ENCODE measurements at places on chromosomes 5 and 9.

DNA sequence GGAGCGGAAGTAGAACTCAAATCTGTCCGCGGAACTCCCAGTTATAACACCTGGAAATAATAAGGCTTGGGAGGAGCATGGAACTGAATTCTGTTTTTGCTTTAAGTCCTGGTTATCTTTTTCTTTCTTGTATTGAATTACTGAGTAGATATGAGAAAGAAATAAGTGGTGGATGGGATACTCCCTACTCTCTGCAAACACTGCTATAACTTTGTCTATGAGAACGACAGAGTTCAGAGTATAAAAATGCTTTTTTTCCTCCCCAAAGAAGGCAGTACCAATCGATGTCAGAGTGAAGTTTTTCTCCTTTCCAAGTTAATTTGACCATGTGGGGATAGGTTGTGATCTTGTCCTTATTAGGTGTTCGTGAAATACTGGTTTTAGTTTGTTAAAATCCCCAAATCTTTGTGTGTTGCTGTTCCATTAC lies 1.2 kb downstream of the RIC1 start:
- DNase-seq, result no peak

GRCh38 chr5:138620663-138621224 lies 45.5 kb upstream of the HSPA9 start:
- no peak for DNase-seq

- peak; percentile 42 for DNase-seq
Observed at GRCh38 chr5:36744773-36745589, 131.6 kb upstream of the NIPBL start.

DNA sequence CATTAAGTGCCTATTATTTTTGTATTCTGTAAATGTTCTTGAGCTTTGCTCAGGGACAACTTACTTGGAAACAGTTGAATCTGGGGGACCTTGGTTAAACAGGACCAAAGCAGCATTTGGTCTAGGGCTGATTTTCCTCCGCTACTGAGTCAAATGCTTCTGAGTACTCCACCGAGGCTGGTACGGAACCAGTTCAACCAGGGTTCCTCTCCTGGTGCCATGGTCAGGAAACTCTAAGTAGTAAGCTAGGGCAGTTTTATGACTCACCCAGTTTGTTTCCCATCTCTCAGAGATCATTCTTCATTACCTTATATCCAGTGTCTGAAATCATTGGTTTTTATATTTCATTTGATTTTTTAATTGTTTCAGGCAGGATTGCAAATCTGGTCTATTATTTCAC lies 111.9 kb upstream of the TNFAIP8 start:
- no peak for DNase-seq

DNA sequence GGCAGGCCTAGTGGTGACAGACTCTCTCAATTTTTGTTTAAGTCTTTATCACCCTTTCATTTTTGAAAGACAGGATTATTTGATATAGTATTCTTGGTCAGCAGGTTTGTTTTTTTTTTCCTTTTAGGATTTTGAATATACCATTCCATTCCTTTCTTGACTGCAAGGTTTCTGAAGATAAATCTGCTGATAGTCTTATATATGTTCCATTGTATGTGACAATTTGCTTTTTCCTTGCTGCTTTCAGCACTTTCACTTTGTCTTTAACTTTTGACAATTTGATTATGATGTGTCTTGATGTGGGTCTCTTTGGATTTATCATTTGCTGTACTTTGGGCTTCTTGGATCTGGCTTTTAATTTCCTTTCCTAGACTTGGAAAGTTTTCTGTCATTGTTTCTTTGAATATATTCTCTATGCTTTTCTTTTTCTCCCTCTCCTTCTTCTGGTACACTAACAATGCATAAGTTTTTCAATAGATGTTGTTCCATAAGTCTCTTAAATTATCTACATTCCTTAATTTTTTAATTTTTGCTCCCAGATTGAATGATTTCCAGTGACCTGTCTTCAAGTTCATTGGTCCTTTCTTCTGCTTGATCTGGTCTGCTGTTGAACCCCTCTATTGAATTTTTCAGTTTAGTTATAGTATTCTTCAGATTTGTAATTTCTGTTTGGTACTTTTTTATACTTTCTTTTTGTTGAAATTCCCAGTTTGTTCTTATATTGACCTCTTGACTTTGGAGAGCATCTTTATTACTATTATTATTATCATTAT lies 14.6 kb upstream of the FBXW2 start:
- DNase-seq, result no peak

- DNase-seq, result no peak
Observed at GRCh38 chr9:122126331-122127261, 33.0 kb downstream of the NDUFA8 start.

GRCh38 chr5:33726422-33727165 lies 165.2 kb downstream of the ADAMTS12 start:
- DNase-seq, result no peak

DNA sequence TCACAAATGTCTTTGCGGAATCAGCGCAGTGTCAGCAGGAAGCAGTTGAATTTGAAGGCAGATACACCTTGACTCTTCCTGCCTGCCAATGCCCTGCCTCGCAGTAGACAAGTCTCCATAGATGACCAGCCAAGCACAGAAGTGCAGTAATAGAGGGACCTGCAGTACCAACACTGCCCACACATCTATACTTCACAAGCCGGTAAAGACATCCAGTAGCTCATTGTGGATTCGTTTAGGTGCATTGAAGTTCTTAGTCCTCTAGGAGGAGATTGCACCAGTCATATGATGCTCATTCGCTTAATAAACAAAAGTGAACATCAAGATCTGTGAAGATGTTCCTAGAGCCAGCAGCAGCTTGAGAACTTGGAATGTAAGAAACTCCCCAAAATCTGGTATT lies 7.1 kb upstream of the IFNA2 start:
- DNase-seq, result peak; percentile 17

DNA sequence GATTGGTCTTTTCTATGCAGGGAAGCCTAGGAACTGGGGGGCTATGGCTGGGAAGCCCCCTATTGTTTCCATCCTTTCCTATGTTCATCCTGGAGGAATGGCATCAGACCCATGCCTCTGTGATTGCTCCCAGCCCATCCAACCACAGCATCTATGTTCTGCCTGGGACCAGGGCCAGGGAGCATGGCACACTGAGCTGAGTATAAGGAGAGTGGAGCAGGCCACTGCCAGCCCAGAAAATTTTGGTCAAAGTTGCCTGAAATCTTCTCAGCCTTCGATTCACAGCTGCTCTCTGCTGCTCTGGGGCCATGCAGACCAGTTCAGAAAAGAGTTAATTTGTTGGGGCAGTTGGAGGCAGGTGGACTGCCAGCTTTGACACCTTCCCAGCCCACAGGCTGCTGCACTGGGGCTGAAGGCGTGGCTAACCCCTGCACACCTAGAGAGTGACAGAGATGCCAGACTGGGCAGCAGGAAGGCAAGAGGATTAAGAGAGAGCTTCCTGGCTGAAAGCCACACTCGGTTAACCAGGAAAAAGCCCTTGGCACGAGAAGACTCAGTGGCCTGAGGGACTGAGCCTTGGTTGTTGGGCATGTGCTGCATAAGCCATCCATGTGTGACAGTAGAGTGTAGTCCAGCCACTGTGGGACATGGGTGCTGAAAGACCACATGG lies 12.1 kb downstream of the TGFBI start:
- DNase-seq, result no peak

GRCh38 chr9:103709366-103709765 lies 384.7 kb upstream of the SMC2 start:
- DNase-seq, result no peak

DNA sequence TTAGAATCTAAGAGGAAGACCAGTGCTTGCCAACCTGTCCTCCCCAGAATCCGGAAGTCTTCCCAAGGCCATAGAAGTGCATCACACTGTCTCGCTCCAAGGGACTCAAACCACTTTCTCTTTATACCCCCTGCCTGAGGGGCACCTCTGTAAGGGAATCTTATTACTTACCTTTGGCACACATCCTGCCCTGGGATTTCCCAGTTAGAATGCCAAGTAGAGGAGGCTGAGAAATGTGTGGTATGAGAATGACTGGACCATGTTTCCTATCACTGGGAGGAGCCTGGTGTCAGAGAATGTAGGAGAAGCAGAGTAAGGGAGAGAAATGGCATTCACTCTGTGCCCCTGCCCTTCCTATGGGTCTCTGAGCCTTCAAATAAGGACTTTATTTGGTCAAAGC lies 85.8 kb downstream of the AOPEP start:
- no peak for DNase-seq

Data from bone marrow (tissue), 2 donors.